ENCODE measurements at places on chromosomes 12 and 14. TPM values are rescaled to one million over a fixed set of nuclear protein-coding genes. Genes with fewer than 3 reads are reported as not detected.

DNA sequence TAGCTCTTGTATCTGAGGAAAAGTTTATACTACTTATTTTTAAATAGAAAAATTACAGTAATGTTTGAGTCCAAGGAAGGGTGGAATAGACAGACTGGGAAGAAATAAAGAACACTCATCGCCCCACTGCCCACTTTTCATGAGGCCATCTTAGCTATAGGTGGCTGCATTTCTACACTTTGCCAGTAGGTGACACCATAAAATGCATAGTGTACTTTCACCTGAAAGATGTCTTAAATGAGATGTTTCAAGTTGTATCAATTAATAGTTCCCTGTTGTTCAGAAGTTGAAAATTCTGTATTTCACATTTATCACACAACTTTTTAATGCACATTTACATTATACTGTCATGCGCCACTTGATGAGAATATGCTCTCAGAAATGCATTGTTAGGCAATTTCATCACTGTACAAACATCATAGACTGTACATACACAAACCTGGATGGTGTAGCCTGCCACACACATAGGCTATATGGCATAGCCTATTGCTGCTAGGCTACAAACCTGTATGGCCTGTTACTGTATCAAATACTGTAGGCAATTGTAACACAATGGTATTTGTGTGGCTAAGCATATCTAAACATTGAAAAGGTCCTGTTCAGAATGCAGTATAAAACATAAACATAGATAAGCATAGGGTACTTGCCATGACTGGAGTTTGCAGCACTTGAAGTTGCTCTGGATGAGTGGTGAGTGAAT is 27.6 kb downstream of the PMCH start:
- DNase-seq = no peak

GRCh38 chr14:61609884-61610283 is 85.4 kb upstream of the HIF1A start:
- no peak for DNase-seq

GRCh38 chr12:6039894-6040601 is 84.4 kb downstream of the VWF start:
- DNase-seq = peak; percentile 63

GRCh38 chr12:13197526-13198143 is 1.1 kb downstream of the EMP1 start:
- no peak for DNase-seq

DNA sequence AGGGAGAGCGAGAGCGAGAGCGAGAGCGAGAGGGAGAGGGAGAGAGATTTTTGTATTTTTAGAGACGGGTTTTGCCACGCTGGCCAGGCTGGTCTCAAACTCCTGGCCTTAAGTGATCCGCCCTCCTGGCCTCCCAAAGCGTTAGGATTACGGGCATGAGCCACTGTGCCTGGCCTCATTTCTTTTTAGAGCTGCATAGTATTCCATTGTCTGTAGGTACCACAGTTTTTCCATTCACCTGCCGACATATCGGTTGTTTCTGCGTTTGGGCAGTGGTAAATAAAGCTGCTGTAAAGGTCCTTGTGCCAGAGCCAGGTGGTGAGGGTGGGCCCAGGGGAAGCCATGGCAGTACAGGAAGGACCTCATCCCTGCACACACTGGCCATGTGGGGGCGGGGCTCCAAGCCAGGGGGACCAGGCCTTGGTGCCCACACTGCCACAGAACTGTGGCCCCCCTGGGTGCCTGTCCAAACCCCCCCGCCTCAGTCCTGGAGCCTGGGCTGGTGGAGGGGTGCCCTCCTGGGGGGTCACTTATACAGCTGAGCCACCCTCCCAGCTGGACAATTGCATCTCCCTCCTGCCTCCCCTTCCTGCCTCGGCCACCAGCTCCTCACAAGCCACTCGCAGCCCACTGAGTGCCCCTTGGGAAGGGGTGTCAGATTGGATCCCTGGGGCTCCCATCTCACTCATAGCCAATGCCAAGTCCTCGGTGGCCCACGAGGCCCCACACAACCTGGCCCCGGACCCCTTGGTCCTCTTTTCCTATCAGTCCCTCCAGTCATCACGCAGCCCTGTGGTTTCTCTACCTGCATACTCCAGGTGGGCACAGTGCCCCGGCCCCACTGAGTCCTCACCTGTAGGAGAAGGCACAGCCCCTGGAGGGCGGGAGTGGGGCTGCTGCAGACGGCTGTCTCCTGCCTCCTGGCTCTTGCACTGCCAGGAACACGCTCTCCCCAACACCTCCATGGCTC is 1.7 kb upstream of the PUS1 start:
- DNase-seq = no peak

- DNase-seq = no peak
Observed at GRCh38 chr14:71399057-71399487, 491.8 kb downstream of the PCNX1 start.

DNA sequence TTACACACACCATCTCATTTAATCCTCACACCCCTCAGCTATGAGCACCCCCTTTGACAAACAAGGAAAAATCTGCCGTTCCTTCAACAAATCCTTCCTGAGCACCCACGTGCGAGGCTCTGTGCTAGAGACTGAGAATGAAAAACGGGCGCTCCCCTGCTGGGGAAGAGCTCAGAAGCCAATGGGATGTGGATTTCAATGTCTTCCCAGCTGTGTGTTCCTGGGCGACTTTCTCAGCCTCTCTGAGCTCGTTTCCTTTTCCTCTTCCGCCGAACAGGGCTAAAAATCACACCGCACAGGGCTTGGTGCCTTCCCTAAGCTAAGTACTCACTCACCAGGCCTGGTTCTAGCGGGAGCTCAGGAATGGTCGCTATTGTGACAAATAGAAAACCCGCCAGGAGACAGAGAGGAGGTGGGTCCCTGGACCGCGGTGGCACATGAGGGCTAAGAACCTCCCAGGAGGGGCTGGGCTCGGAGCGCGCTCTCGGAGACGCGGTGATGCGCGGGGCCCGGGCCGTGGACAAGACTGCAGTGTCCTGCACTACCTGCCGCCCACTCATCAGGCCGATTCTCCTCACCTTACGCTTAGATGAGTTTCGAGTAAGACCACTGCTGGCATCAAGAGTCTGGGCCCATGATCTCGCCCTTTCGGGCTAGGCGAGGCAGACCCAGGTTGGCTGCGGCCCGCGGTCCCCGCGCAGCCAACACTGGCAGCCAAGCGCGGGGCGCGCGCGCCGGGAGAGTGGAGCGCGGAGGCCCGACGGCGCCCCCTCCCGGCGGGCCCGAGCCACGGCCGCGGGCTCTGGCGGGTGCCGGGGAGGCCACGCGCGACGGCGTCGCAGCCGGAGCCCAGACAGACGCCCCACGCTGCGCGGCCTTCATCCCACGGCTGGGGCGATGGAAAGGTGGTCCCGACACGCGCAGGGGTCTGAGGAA is 17.0 kb downstream of the ZDHHC22 start:
- DNase-seq = peak; percentile 84

DNA sequence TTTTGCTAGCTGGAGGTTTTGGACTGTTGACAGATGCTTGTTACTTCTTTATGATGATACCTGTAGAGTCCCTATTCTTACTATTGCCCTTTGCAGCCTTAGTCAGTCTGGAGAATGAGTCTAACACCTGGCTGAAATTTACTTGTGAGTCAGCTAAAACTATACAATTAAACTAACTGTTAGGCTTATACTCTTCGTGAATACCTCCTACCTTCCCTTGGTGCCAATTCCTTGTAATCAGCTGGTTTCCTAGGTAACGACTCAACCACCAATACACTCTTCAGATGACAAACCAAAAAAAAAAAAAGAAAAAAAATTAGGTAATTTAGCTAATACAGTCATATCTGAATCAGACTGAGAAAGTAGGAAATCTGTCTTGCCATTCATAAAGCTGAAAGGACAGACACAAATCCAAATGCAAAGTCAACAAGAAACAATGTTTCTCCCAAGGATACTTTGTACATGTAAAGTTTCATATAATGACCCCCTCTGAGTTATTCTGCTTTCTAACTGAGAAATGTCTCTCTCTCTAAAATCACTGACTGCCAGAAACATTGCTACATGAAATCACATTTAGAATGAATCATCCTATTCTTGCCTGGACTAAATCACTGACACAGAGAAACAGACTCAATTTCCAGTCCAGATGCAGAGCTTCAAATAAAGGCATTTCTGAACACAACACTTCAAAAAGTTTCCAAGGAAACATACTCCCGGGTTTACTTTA is 56.5 kb upstream of the CDKL1 start:
- DNase-seq = no peak

- no peak for DNase-seq
Observed at GRCh38 chr12:64085154-64085553, 136.9 kb downstream of the KICS2 start.

ACRBP gene
- 3.9 TPM for total RNA-seq

KHNYN gene
- 24.4 TPM for total RNA-seq

CD163L1 gene
- 5.4 TPM for total RNA-seq

NUP37 gene
- 27.2 TPM for total RNA-seq

All from spinal cord (tissue), 10 donors.